ENCODE measurements at places on chromosomes 6 and 20.

GRCh38 chr20:60986506-60987156 is 265.4 kb upstream of the CDH4 start:
- no peak for DNase-seq

GRCh38 chr6:118715376-118715775 is 64.0 kb upstream of the CEP85L start:
- no peak for DNase-seq

DNA sequence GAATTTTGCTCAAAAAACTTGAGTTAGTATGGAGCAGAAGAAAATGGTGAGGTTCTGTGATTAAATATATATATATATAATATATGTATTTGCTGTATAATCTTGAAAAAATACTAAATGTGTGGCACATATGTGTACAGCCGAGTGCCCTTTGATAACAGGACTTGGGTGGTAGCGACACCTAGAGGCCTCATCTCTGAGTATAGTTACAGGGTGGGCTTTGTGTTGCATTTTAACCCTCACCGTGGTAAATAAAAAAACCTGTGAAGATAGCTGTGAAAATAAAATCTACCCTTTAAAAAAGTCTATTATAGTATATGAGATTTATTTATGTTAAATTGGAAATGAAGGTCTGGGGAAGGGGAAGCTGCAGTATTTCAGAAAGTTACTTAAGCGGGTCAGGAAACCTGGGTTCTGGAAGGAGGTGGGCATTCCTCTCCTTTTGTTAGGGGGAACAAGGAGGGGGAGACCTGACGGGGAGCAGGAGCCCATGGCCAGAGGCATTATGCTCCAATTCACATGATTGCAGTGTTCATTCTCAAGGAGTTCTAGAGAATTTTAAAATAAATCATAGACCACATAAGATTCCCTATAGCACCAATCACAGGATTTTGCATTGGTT is 82.7 kb downstream of the SH3BGRL2 start:
- no peak for DNase-seq

- DNase-seq = no peak
Measured at GRCh38 chr20:38453941-38454340, 18.7 kb upstream of the RALGAPB start.

DNA sequence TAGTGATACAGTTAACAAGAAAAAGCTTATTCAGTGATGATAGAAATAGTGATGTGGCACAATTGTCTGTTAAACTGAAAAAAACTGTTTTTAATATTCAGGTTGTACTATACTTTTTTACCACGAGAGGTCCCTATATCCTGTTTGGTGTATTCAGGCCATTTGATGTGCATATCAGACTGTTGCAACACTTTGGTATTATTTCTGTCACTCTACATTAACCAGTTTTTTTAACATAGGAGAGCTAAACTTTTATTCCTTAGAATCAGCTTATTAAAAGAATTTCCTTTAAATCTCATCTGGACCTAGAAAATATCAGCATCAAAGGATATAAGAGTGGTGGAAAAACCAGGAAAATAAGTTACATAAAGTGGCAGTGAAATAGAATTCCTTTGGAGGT is 36.8 kb downstream of the TSPYL4 start:
- DNase-seq = peak; percentile 40

GRCh38 chr20:36861875-36862801 is 13.8 kb upstream of the TLDC2 start:
- peak; percentile 94 for DNase-seq

DNA sequence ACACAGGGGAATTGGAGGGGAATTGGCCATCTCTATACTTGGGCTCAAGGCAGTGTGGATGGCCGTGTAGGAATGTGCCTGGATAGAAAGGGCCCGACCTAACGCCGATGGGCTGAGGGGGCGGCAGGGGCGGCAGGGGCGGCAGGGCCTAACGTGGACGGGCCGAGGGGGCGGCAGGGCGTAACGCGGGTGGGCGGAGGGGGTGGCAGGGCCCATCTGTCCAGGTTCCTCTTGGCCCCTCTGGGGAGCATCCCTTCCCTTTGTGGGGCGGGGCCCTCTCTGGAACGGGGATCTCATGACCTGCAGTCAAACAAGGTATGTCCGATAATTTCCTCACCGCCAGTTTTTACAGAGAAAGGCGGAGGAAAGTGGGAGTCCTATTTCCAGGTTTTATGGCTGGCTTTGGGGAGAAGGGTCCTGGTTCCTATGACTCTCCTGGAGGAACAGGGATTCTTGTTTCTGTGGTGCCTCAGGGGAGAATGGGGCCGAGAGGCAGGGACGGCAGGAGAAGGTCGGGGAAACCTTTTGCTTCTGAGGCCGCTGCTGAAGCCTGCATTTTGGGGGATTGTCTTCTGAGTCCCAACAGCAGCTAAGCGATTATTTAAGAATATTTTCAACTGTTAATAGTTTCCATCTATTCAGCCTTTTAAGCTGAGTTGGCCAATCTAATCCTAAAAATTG is 100.8 kb upstream of the FRMD1 start:
- no peak for DNase-seq

DNA sequence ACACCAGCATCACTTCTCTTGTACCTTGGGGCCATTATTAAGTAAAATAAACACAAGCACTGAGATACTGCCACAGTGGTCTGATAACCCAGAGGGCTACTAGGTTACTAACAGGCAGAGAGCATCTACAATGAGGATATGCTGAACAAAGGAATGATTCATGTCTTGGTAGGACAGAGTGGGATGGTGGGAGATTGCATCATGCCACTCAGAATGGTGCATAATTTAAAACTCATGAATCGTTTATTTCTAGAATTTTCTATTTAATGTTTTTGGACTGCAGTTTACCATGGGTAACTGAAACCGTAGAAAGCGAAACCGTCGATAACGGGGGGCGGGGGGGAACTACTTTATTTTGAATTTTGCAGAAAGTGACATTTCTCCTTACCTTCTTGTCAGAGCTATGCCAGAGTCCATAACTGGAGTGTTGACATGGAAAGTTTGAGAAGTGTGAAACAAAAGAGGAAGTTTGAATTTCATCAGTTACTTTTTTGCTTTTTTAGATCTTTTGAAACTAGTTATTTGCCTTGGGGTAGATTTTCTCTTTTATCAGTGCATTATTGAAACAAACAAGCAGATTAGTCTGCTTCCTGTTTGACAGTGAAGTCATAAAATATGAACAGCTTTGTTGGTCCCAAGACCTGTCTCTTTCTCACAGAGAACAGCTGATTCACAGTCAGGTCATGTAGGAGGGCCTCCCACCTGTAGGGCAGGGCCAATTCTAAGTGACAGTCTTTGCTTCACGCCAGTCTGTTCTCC is 124.9 kb downstream of the KLHL32 start:
- no peak for DNase-seq

- no peak for DNase-seq
Measured at GRCh38 chr6:2582268-2582667, 168.5 kb downstream of the MYLK4 start.

GRCh38 chr20:31719644-31720485 is 2.8 kb downstream of the BCL2L1 start:
- DNase-seq = peak; percentile 76

GRCh38 chr6:126682440-126682839 is 342.5 kb downstream of the CENPW start:
- DNase-seq = no peak

GRCh38 chr6:89508755-89509563 is 76.0 kb downstream of the ANKRD6 start:
- DNase-seq = no peak

DNA sequence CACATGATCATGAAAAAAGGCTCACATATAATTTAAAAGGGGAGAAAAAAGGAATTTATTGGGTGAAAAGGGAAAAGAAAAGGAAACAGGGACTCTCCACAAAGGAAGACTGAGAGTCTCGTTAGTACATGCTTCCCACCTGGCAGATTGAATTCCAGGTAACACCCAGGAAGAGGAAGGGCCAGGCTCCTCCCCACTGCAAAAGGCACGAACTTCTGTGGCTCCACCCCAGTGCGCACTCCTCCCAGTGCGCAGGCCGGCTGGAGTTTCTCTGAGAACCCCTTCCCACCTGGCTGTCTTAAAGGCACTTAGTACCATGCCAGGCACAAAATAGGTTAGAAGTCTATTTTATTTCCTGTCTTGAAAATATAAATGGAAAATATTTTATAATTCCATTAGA is 129.8 kb downstream of the COL12A1 start:
- no peak for DNase-seq

DNA sequence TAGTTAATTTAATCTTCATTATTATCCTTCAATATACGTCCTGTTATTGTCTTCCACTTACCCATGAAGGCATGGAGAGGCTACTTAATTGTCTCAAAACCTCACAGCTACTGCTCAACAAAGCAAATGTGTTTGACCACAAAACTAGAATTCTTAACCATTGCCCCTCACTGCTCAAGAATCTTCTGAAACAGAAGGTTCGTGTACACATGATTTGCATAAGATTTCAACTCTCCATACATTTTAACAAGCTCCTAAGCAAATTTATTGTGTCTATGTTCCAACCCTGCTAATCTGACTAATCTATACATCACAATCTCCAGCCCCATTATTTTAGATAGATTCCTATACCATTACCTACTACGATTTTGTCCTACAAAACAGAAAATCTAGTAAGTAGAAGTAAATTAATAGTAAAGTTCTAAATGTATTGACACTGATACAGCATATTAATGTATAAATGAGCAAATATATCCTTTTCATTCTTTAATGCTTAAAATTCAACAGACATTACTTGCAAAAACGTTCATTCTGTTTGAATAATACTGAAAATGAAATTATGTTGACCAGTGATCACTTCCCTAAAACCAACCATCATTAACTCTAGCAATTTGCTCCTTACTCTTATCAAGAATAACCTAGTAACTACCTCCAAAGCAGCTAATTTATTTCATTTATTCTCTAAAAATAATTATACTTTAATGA is 89.7 kb upstream of the RNF217 start:
- no peak for DNase-seq

DNA sequence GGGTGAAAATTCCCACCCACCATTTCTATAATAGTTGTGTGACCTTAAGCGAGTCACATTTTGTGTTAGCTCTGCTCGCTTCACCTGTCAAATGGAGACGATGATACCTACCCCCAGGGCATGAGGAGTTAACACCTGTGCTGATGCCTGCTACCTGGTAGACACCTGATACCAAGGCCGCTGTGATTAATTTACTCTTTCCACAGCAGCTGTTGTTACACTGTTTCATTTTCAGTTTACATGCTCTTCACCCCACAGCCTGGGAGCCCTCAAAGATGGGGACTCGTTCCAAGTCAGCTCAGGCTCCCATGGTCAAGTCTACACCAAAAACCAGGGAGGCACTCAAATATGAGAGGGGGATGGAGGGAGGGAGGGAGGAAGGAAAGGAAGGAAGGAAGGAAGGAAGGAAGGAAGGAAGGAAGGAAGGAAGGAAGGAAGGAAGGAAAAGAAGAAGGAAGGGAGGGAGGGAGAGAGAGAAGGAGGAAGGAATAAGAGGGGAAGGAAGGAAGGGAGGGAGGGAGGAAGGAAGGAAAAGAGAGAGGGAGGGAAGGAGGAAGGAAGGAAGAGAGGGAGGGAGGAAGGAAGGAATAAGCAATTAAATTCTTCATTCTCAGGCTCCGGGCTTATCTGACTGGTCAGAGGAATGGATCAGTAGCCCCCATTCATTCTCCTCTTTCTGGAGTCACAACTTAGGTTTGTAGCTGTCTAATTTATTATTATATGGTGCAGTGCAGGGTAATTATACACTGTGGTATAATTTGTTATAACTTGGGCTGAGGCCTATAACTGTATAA is 40.9 kb downstream of the PDYN start:
- DNase-seq = no peak

DNA sequence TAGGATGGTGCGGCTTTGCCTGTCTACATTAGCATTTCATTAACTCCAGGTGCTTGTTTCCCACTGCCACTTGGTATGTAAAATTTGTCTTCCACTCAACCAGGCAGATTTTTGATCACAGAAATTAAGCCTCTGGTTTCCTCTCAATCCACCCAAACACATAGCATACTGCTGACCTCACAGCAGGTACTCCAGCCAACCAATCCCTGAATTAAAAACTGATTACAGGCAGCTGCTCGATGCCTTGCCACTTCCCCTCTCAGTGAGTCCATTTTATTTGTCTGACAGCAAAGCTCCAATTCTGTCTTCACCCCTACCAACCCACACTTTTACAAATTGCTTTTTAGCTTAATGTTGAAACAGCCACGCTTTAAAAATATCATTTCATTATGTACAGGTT is 95.2 kb downstream of the PLCB1 start:
- DNase-seq = no peak

DNA sequence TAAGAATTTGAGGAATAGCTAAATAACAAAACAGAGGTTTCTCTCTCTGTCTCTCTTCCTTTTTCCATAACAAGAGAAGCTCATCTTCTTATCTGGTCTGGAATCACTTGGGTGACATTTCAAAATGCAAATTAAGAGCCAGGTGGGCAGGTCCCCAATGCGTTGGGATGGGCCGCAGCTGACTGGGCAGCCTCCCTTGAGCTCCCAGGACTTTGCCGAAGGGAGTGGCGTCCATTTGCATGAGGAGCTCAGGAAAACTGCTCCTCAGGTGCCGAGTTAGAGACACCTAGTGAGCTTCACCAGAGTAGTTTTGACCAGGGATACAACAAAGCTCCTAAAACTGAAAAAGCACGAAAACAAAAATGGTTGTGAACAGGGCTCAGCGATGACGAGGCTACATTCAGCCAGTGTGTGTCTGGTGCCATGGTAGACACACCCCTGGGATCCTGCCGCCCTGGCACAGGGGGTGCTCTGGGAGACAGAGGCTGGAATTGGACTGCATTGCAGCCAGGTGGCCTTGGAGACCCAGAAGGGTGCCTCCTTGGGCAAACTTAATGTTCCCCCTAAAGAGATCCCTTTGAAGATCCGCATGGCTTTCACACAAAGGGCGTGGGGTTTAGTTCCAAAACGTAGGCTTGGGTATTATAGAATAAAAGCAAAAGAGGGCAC is 13.5 kb upstream of the SERPINB6 start:
- no peak for DNase-seq

GRCh38 chr6:108365478-108365877 is 70.6 kb downstream of the AFG1L start:
- no peak for DNase-seq

DNA sequence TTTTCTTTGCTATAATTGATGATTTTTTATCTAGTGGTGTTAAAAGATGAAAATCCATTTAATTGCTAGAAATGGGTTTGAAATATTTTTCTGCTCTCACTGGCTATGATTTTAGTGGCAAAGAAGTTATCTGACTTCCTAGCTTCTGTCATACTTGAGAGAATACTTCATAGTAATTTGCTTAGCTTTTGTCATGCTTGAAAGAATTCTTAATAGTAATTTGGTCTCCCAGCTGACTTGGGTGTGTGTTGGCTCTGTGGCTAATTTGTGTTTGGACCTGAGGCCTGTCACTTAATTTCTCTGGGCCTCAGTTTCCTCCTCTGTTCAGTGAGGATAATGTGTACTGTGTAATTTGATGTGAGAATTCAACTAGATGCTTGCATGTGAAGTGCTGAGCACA is 12.8 kb upstream of the RMND1 start:
- DNase-seq = no peak

DNA sequence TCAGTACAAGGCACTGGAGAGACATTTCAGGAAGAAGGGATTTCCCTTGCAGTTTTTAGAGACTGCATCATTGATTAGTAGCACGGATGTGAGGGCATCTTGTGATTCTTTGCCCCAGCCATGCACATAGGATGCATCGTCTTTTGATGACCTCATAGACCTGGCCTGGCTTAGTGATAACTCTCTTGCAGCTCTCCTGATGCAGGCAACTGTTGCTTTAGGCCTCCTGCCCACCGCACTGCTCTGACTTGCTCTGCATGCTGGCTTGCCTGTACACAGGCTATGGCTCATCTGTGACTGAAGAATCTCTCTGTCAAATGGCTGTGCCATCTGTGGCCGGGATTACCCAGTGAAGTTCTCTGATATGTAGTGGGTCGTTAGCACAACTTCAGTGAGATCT is 207.7 kb upstream of the PTCHD4 start:
- peak; percentile 66 for DNase-seq

GRCh38 chr6:92011681-92012245 is 1407.6 kb downstream of the EPHA7 start:
- no peak for DNase-seq
